ENCODE measurements at places on chromosomes 7 and 10. TPM values are rescaled to one million over a fixed set of nuclear protein-coding genes. Genes with fewer than 3 reads are reported as not detected.

Gene ASB10
- not detected for total RNA-seq

Gene SP8
- total RNA-seq, result not detected

Gene CDH23
- 2.6 TPM for total RNA-seq

Gene KAZALD1
- total RNA-seq, result 0.58 TPM

Gene FAM25G
- total RNA-seq, result not detected

Gene CCDC146
- 1.8 TPM for total RNA-seq

Gene SNX10
- 43.1 TPM for total RNA-seq

Gene SLC16A9
- 0.40 TPM for total RNA-seq

Gene EN2
- total RNA-seq, result not detected

Gene TLX1
- not detected for total RNA-seq

Gene PIK3CG
- 11.3 TPM for total RNA-seq

Gene TRIM73
- total RNA-seq, result 3.6 TPM

Gene NODAL
- total RNA-seq, result not detected

DNA sequence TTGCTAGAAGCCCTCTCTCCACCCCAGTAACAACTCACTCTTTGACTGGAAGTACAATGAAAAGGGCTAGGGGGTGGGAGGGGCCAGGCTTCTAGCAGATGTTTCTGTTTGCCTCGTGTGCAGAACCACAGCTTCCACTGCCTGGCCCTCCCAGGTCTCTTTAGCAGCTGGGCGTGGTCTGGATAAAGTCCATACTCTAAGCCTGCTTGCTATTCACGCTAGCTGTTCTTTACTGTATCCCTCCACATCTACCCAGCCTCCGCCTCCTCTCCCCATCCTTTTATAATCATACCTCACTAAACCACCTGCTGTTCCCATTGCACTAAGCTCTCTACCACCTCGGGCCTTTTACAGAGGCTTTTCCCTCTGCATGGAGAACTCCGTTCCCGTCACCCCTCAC, 288.8 kb downstream of the CAMK1D start:
- no peak overlapping the region for H3K27ac ChIP-seq
- H3K36me3 ChIP-seq, result no peaks in the 10 kb centered on the region
- H3K4me3 ChIP-seq, result no peak overlapping the region
- H3K27me3 ChIP-seq, result no peaks in the 10 kb centered on the region

GRCh38 chr7:2049782-2050510, 182.8 kb downstream of the MAD1L1 start:
- H3K36me3 ChIP-seq, result peaks cover 1% of the 10 kb centered on the region
- no peaks in the 10 kb centered on the region for H3K4me1 ChIP-seq
- no peak for DNase-seq
- no peak overlapping the region for H3K27ac ChIP-seq

- peaks cover 39% of the 10 kb centered on the region for H3K4me1 ChIP-seq
- H3K36me3 ChIP-seq, result no peaks in the 10 kb centered on the region
- H3K27me3 ChIP-seq, result peaks cover 7% of the 10 kb centered on the region
- H3K4me3 ChIP-seq, result no peak overlapping the region
- DNase-seq, result no peak
Observed at GRCh38 chr7:117004899-117005298, 51.6 kb downstream of the ST7 start.

DNA sequence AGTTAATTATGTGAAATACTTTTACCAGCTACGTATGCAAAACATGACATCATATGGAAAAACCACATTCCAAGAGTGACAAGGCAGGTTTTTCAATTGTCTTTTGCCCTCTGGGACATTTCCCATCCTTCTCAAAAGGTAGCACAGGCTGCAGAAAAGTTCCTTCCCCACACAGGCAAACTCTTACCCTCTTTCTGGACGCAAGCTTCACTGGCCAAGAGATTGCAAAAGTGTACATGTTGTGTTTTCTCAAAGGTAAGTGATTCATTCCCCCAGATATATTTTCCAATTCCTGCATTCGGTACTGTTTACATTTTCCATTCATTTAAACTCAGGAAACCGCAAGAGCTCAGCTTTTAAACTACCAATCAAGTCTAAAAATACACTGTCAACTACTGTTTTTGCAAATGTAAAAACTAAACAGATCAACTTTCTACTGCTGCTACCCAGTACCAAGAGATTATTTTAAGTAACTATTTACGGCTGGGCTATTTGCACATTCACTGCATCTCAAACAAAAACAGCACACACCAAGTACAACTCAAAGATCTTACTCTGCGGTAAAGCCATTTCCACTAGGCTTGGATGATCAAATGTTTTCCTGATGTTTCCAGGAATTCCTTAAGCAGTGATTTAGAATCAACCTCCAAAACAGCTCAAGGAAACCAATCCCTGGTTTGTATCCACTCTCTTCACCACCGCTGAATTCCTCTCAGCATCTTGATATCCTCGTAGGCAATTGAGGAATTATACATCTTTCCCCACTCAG, 233.6 kb upstream of the CCDC6 start:
- H3K4me3 ChIP-seq, result no peak overlapping the region
- DNase-seq, result no peak
- no peak overlapping the region for H3K27ac ChIP-seq
- H3K4me1 ChIP-seq, result no peaks in the 10 kb centered on the region
- H3K36me3 ChIP-seq, result peaks cover under 1% of the 10 kb centered on the region

GRCh38 chr10:4043897-4044665, 259.1 kb upstream of the KLF6 start:
- DNase-seq, result no peak
- no peak overlapping the region for H3K4me3 ChIP-seq
- peaks cover 14% of the 10 kb centered on the region for H3K36me3 ChIP-seq

- no peak overlapping the region for H3K27ac ChIP-seq
- H3K27me3 ChIP-seq, result no peaks in the 10 kb centered on the region
- H3K36me3 ChIP-seq, result no peaks in the 10 kb centered on the region
- no peak overlapping the region for H3K4me3 ChIP-seq
Observed at GRCh38 chr10:130767116-130767730, 544.3 kb downstream of the TCERG1L start.

- no peak for DNase-seq
- no peaks in the 10 kb centered on the region for H3K27me3 ChIP-seq
- H3K4me3 ChIP-seq, result no peak overlapping the region
Observed at GRCh38 chr7:129997285-129997684, 44.5 kb upstream of the UBE2H start.

GRCh38 chr7:77308792-77309191, 107.4 kb downstream of the GSAP start:
- H3K36me3 ChIP-seq, result peaks cover 34% of the 10 kb centered on the region
- no peak overlapping the region for H3K27ac ChIP-seq
- no peaks in the 10 kb centered on the region for H3K4me1 ChIP-seq
- H3K27me3 ChIP-seq, result no peaks in the 10 kb centered on the region
- no peak for DNase-seq
- no peak overlapping the region for H3K4me3 ChIP-seq

GRCh38 chr10:101092881-101093354, 31.1 kb downstream of the KAZALD1 start:
- no peak for DNase-seq
- no peaks in the 10 kb centered on the region for H3K36me3 ChIP-seq

- H3K4me3 ChIP-seq, result no peak overlapping the region
- H3K4me1 ChIP-seq, result no peaks in the 10 kb centered on the region
- no peaks in the 10 kb centered on the region for H3K27me3 ChIP-seq
- H3K27ac ChIP-seq, result no peak overlapping the region
Observed at GRCh38 chr10:99411546-99411945, 18.9 kb downstream of the GOT1 start.

GRCh38 chr7:123616223-123616622, 14.6 kb downstream of the ASB15 start:
- no peak overlapping the region for H3K27ac ChIP-seq
- no peaks in the 10 kb centered on the region for H3K36me3 ChIP-seq
- H3K4me3 ChIP-seq, result no peak overlapping the region
- DNase-seq, result no peak
- peaks cover 12% of the 10 kb centered on the region for H3K27me3 ChIP-seq

- no peak overlapping the region for H3K27ac ChIP-seq
- H3K4me1 ChIP-seq, result no peaks in the 10 kb centered on the region
- DNase-seq, result no peak
Observed at GRCh38 chr10:116886772-116887171, 37.5 kb downstream of the ENO4 start.

DNA sequence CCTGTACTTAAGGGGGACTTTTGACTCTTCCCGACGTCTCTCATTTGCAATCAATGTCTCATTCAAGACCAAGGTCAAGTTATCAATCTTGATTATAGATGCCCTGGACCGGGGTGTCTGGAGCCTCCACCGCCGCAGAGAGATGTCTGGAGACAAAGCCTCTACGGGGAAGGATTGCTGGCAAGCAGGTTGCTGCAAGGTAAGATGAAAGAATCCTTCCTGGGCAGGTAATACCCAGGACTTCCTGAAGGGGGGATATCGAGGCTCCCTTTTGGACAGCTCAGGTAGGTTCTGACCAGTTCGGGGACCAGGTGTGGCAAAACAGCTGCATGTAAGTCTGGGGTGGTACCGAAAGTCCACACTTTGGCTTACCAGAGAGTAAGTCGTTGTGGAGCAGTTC, 12.5 kb upstream of the CUX1 start:
- no peaks in the 10 kb centered on the region for H3K36me3 ChIP-seq
- H3K4me1 ChIP-seq, result peaks cover 17% of the 10 kb centered on the region
- H3K4me3 ChIP-seq, result no peak overlapping the region
- H3K27ac ChIP-seq, result no peak overlapping the region
- H3K27me3 ChIP-seq, result peaks cover 11% of the 10 kb centered on the region

DNA sequence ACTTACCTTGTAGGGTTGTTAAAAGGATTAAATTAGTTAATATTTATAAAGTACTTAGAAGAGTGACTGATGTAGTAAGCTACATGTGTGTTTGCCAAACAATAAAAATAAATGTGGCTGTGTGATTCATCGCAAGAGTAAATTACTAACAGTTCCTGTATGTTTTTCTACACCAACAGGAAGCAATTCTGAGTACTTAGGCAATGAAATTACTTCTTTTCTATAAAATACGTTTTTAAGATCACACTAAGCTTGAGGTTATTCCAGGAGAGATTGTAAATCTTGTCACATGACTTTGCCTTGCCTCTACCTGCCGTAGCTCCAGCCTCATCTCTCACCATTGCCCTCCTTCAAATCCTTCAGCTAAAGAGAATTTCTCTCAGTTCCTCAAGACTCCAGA, 18.1 kb upstream of the GSTK1 start:
- no peak for DNase-seq
- H3K36me3 ChIP-seq, result peaks cover 16% of the 10 kb centered on the region
- H3K27me3 ChIP-seq, result no peaks in the 10 kb centered on the region
- peak overlapping the region; percentile 82 for H3K27ac ChIP-seq

DNA sequence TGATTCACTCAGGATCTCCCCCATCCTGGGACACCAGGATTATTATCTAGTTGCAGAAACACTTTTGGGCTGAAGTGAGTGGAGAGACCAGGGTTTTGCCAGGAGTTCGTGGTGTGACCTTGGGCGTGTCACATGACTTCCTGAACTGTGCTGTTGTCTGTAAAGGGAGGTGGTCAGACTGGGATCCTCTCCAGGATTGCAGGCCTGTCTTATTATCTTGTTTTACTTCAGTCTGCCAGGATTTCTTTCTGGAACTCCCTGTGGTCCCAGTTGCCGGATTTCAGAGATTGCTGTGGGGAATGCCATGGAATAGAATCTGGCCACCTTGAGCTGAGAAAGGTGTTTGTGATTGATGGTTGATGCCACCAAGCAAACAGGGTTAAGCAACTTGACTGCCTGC, 35.8 kb downstream of the CRCP start:
- no peak overlapping the region for H3K4me3 ChIP-seq
- peaks cover 61% of the 10 kb centered on the region for H3K36me3 ChIP-seq
- no peak for DNase-seq
- H3K4me1 ChIP-seq, result peaks cover 24% of the 10 kb centered on the region
- no peaks in the 10 kb centered on the region for H3K27me3 ChIP-seq
- no peak overlapping the region for H3K27ac ChIP-seq

DNA sequence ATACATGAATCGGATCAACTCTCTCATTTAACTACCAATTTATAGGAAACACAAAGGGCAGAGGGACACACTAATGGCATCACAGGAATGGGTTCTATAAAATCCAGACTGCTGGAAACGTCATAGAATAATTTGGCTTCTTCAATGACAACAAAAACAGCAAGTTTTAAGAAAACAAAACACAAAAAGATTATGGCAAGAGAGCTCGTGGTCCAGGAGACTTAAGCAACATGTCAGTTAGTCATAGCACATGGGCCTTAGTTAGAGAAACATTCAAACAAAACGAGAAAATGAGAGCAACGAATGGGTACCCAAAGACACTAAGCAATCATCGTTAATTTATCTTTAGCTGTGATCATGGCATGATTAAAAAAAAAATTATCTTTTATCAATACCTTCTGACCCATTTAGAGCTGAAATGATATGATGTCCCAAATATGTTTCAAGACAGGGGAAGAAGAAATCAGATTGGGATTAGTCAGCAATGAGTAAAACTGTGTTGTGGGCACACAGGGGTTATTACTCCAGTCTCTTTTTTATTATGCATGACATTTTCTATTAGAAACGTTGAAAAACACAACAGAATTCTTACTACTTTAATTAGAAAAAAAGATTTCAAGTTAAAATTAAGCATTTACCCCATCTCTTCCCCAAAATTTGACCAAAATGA, 28.3 kb downstream of the NCAPG2 start:
- H3K4me3 ChIP-seq, result no peak overlapping the region
- H3K27me3 ChIP-seq, result no peaks in the 10 kb centered on the region
- H3K27ac ChIP-seq, result no peak overlapping the region

- DNase-seq, result no peak
- no peaks in the 10 kb centered on the region for H3K36me3 ChIP-seq
- peaks cover 7% of the 10 kb centered on the region for H3K27me3 ChIP-seq
- H3K4me3 ChIP-seq, result no peak overlapping the region
- H3K4me1 ChIP-seq, result no peaks in the 10 kb centered on the region
Observed at GRCh38 chr10:97514344-97514743, 15.6 kb downstream of the UBTD1 start.

GRCh38 chr7:1725766-1726630, 55.9 kb downstream of the ELFN1 start:
- no peak overlapping the region for H3K27ac ChIP-seq
- no peak for DNase-seq
- no peaks in the 10 kb centered on the region for H3K36me3 ChIP-seq
- no peaks in the 10 kb centered on the region for H3K4me1 ChIP-seq

- H3K4me3 ChIP-seq, result no peak overlapping the region
- peaks cover 29% of the 10 kb centered on the region for H3K27me3 ChIP-seq
- no peak overlapping the region for H3K27ac ChIP-seq
- peaks cover 21% of the 10 kb centered on the region for H3K4me1 ChIP-seq
Observed at GRCh38 chr7:128359336-128359735, 2.2 kb downstream of the PRRT4 start.

- DNase-seq, result no peak
- H3K4me1 ChIP-seq, result no peaks in the 10 kb centered on the region
- no peaks in the 10 kb centered on the region for H3K36me3 ChIP-seq
- H3K27ac ChIP-seq, result no peak overlapping the region
- no peaks in the 10 kb centered on the region for H3K27me3 ChIP-seq
Observed at GRCh38 chr10:59582058-59582457, 127.6 kb downstream of the SLC16A9 start.

- H3K27ac ChIP-seq, result no peak overlapping the region
- no peak for DNase-seq
- H3K27me3 ChIP-seq, result no peaks in the 10 kb centered on the region
- peaks cover 2% of the 10 kb centered on the region for H3K36me3 ChIP-seq
- no peak overlapping the region for H3K4me3 ChIP-seq
- no peaks in the 10 kb centered on the region for H3K4me1 ChIP-seq
Observed at GRCh38 chr7:113010377-113010776, 76.2 kb downstream of the GPR85 start.

- no peak overlapping the region for H3K4me3 ChIP-seq
- H3K27ac ChIP-seq, result no peak overlapping the region
- peaks cover 5% of the 10 kb centered on the region for H3K27me3 ChIP-seq
- no peaks in the 10 kb centered on the region for H3K36me3 ChIP-seq
- DNase-seq, result no peak
Observed at GRCh38 chr10:34181553-34182300, 633.4 kb downstream of the PARD3 start.

- no peak for DNase-seq
- H3K4me1 ChIP-seq, result peaks cover 44% of the 10 kb centered on the region
- no peaks in the 10 kb centered on the region for H3K27me3 ChIP-seq
- H3K36me3 ChIP-seq, result peaks cover 53% of the 10 kb centered on the region
Observed at GRCh38 chr7:135167365-135167917, 3.1 kb downstream of the CYREN start.
